ENCODE measurements at places on chromosomes 1 and 21. TPM values are rescaled to one million over a fixed set of nuclear protein-coding genes. Genes with fewer than 3 reads are reported as not detected.

The OR6K3 gene
- total RNA-seq = 2.3 TPM

DNA sequence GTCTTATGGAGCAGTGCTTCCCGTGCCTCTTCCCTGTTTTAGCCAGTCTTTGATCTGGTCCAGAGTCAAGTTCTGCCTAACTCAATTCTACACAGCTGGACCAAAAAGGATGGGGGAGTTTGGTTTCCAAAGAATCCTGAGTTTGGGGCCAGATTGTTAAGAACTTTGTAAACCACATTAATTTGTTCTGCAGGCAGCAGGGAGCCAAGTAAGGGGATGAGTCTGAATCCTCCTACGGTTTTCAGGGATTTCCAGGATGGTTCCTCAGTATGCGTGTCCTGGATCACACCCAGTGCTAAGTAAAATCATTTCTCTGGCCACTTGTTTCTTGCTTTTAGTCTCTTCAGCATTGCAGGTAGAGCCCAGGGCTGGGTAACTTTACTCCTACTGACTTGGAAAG, 26.1 kb upstream of the GJA5 start:
- H3K4me3 ChIP-seq = no peak overlapping the region
- no peak overlapping the region for H3K27ac ChIP-seq
- no peaks in the 10 kb centered on the region for H3K36me3 ChIP-seq
- H3K27me3 ChIP-seq = no peaks in the 10 kb centered on the region
- no peaks in the 10 kb centered on the region for H3K4me1 ChIP-seq

DNA sequence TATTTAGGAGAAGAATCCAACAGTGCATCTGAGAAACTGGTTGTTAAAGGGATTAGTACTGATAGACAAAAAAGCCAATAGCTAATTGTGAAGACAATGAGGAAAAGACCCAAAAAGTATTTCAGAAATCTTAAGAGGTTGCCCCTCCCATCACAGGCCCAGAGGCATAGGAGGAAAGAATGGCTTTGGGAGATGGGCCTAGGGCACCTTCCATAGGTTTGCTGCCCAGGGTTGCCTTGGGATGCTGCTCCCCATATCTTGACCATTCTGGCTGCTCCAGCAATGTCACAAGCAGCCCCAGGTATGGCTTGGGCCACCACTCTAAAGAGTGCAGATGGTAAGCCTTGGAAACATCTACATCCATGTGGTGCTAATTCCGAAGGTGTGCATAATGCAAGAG, 68.7 kb upstream of the CD5L start:
- H3K4me3 ChIP-seq = no peak overlapping the region
- no peaks in the 10 kb centered on the region for H3K4me1 ChIP-seq
- no peaks in the 10 kb centered on the region for H3K27me3 ChIP-seq
- H3K36me3 ChIP-seq = no peaks in the 10 kb centered on the region
- no peak for DNase-seq

DNA sequence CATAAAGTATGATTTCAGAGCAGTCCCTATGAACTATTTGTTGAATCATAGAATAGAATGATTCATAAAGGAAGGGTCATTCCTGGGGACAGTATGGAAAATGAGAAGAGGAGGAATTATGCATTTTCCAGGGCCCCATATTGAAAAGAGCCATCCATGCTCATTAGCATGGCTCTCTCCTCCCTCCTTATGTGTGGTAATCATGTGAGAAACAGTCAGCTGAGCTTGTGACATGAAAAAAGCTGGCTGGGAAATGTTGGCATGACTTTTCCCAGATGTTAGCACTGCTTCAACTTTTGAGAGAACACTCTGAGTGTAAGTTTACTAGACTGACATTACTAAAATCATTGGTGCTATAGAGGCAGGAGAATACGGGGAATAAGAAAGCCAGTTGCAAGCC, 16.1 kb downstream of the TRIM67 start:
- H3K27ac ChIP-seq = no peak overlapping the region
- no peaks in the 10 kb centered on the region for H3K27me3 ChIP-seq
- H3K36me3 ChIP-seq = no peaks in the 10 kb centered on the region
- H3K4me3 ChIP-seq = no peak overlapping the region

DNA sequence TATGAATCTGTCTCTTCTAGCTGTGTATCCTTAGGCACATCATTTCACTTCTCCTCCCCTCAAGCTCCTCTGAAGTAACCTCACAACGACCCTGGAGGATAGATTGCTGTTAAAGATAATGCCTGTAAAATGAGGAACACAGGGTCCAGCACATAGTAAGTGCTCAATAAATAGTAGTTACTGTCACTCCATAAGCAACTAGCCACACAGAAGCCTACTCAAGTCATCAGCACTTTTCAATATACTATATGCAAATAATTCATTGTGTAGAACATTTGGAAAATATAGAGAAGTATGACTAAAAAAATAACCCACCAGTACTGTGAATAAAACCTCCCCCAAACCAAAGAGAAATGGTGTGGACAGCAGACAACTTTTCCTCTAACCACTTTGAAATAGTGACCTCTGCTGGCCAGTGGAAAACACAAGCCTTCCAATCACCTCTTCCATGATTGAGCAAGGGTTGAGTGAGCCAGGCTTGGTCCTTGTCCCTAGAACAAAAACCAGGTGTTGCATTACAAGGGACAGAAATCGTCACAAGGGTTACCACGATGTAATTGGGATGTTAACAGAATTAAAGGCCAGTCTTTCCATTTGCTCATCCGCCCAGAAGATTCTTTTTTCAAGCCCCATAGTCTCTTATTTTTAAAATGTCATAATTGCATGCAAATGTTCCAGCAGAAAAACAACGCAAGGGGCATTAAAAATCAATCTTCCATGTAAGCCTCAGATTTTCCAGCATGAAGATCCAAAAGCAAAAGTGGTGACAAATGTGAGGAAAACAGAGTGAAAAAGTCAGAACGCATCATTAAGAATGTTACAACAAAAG, 15.7 kb upstream of the GLIS1 start:
- no peak overlapping the region for H3K27ac ChIP-seq
- no peaks in the 10 kb centered on the region for H3K36me3 ChIP-seq
- no peak overlapping the region for H3K4me3 ChIP-seq
- no peak for DNase-seq

DNA sequence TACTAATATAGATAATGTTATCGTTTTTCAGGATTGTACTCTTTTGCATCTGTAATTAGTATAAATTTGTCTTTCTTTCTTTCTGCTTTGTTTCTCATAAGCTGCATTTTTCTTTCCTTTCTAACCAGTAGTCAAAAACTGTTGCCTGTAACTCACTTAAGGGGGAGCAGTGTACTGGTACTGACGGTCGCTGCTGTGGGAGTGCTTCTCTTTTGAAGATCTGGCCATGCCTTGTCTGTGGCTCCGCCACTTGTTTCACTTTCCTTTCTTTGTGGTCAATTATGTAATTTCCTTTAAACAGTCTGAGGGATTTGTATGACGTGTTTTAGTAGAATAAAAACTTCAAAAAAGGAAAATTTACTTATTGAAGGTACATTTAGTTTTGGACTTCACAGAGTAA, 37.0 kb downstream of the MIA3 start:
- peaks cover 100% of the 10 kb centered on the region for H3K36me3 ChIP-seq
- no peak for DNase-seq
- H3K27me3 ChIP-seq = no peaks in the 10 kb centered on the region
- peak overlapping the region; percentile 14 for H3K27ac ChIP-seq
